ENCODE measurements at places on chromosomes 16 and 17.

DNA sequence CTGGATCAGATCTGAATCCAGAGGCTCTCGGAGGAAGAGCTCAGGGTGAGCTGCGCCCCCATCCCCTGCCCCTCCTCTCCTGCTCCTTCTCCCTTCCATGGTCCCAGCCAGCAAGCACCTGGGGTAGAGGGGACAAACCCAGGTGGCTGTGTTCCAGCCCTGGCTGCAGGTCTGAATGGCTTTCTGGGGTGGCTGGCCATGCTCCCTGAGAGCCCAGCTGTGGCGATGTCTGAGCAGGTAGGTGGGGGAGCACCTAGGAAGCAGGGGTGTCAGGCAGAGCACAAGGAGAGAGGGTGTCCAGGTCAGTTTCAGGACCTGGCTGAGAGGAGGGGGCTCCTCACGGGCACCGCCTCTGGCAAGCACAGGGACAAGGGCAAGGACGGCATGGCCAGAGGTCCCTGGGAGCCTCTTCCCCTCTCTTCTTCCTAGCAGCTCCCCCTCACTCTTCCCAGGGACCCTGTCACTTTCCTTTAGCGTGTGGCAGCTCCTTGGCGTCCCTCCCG, 310.0 kb downstream of the SEC14L1 start:
- no peak for DNase-seq

- no peak for DNase-seq
These were observed 20.7 kb downstream of the TPSD1 start for GRCh38 chr16:1276580-1276878.

- DNase-seq = peak; percentile 8
These were observed 81.0 kb downstream of the MYH11 start for GRCh38 chr16:15775663-15776304.

GRCh38 chr16:79209308-79209707, 391.2 kb downstream of the MAF start:
- DNase-seq = no peak

DNA sequence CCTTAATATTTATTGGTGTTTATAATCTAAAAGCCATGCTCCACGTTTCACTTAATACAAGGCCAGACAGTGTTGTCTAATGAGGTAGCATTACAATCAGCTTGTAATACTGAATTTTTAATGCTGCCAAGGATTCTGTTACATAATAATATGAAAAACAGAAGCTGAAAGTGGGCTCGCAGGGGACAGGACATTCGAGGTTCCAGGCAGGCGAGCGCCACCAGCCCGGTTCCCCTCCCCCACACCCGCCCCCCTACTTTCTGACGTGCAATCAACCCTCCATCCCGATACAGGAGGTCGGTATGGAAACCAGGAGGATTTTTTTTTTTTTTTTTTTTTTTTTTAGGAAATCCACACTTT, 6.2 kb upstream of the ZFHX3 start:
- no peak for DNase-seq

- DNase-seq = no peak
These were observed 40.8 kb downstream of the RNF157 start for GRCh38 chr17:76199469-76199868.

- DNase-seq = peak; percentile 83
These were observed 29.1 kb downstream of the NLRP1 start for GRCh38 chr17:5555254-5555653.

GRCh38 chr16:79181419-79181818, 419.1 kb downstream of the MAF start:
- no peak for DNase-seq
